ENCODE measurements at places on chromosomes 5 and 9. TPM values are rescaled to one million over a fixed set of nuclear protein-coding genes. Genes with fewer than 3 reads are reported as not detected.

DNA sequence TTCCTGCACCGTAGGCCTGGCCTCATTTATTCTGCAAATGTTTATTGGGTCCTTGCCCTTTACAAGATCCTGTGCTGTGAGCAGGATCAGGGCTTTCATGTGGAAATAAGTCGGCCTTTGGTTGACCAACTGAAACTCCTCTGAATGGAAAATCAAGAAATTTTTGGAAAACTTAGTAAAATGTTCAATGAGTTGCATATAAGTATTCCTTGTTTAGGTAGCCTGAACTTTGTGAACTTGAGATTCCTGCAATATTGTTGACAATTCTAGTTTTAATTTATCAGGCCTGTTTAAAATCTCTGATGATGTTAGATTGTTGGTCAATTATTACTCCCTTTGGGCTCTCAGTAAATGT, 1.1 kb downstream of the MAML1 start:
- H3K27me3 ChIP-seq: no peaks in the 10 kb centered on the region
- H3K4me1 ChIP-seq: peaks cover 14% of the 10 kb centered on the region
- peak; percentile 10 for DNase-seq
- H3K4me3 ChIP-seq: peak overlapping the region; percentile 84

GRCh38 chr5:110401881-110402280, 324.6 kb downstream of the TMEM232 start:
- peak; percentile 72 for DNase-seq
- no peak overlapping the region for H3K4me3 ChIP-seq
- H3K36me3 ChIP-seq: no peaks in the 10 kb centered on the region

DNA sequence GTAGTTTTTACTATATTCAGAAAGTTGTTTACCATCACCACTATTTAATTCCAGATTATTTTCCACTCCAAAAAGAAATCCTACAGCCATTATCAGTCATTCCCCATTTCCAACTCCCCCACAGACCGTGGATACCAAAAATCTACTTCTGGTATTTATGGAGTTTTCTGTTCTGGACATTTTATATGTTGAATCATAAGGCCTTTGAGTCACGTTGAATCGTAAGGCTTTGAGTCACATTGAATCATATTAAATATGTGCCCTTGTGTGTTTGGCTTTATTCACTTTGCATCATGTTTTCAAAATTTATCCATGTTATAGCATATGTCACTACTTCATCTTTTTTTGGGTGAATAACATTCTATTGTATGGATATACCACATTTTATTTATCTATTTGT, 454.1 kb upstream of the NUDT12 start:
- peak; percentile 0 for DNase-seq
- H3K27ac ChIP-seq: no peak overlapping the region
- no peaks in the 10 kb centered on the region for H3K4me1 ChIP-seq
- no peaks in the 10 kb centered on the region for H3K27me3 ChIP-seq
- no peak overlapping the region for H3K4me3 ChIP-seq

GRCh38 chr9:107737987-107738743, 248.6 kb upstream of the KLF4 start:
- H3K4me3 ChIP-seq: peak overlapping the region; percentile 13
- H3K4me1 ChIP-seq: peaks cover 67% of the 10 kb centered on the region
- peak; percentile 97 for DNase-seq

DNA sequence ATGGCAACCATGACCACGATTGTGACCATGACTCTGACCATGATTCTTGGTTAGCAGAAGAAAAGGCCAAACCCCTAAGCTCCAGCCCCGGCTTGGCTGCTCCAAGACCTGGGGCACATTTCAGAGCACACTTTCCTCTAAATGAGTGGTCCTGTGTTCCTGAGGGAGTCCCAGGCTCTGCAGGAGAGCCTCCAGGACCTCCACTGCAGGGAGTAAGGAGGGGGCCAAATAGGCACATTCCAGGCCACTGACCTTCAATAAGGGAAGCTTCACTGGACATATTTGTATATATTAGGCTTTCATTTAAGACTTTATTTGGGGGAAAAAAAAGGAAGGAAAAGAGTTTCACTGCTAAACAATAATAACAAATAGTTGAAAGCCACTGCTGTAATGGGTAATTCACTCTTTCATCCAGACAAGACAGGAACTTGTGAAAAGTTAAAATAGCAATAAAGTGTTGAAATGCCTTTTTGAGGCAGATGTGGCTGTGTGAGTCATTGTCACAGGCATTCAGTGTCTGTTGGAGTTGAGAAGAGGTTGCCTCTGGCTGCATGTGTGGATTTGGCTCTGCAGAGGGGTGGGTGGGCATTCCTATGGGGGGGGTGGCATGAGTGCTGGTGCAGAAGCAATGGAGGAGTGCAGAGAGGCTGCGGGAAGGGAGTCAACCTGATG, 63.9 kb upstream of the TGFBR1 start:
- H3K27me3 ChIP-seq: no peaks in the 10 kb centered on the region
- H3K4me1 ChIP-seq: peaks cover 44% of the 10 kb centered on the region
- H3K27ac ChIP-seq: peak overlapping the region; percentile 77
- H3K4me3 ChIP-seq: no peak overlapping the region
- DNase-seq: peak; percentile 91
- no peaks in the 10 kb centered on the region for H3K36me3 ChIP-seq

GRCh38 chr9:136747161-136748060, 914 bp downstream of the LCN6 start:
- no peak overlapping the region for H3K27ac ChIP-seq
- DNase-seq: no peak
- H3K27me3 ChIP-seq: no peaks in the 10 kb centered on the region
- no peaks in the 10 kb centered on the region for H3K4me1 ChIP-seq
- no peaks in the 10 kb centered on the region for H3K36me3 ChIP-seq
- H3K4me3 ChIP-seq: no peak overlapping the region

DNA sequence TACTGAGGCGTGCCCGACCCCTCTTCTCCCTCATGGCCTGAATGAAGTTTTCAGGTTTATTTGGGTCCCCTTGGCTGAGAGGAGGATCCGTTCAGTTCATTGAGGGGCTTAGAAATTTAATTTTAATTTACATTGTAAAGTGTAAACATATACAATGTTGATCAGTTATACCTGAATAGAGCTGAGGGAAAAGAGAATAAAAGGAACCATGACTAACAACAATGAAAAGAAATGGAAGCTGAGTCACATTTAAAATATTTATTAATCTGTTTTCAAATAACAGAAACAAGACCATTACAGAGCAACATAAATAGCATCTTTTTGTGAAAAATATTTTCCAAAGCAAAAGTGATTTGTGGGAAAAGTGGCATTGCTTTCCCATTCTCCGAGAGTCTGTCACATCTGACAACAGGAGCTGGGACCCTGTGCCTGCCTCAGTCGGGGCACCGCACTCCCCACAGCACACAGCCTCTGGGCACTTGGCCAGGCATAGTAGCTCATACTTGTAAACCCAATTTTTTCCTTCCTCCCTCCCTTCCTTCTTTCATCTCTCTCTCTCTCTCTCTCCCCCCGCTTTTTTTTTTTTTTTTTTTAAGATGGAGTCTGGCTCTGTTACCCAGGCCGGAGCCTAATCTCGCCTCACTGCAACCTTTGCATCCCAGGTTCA, 28.7 kb downstream of the PROP1 start:
- no peak overlapping the region for H3K4me3 ChIP-seq
- H3K4me1 ChIP-seq: no peaks in the 10 kb centered on the region
- H3K27me3 ChIP-seq: peaks cover 8% of the 10 kb centered on the region

GRCh38 chr9:136564379-136564988, 18.6 kb upstream of the NOTCH1 start:
- peak overlapping the region; percentile 56 for H3K27ac ChIP-seq
- H3K36me3 ChIP-seq: no peaks in the 10 kb centered on the region
- H3K4me3 ChIP-seq: no peak overlapping the region
- H3K4me1 ChIP-seq: peaks cover 25% of the 10 kb centered on the region
- peak; percentile 96 for DNase-seq
- H3K27me3 ChIP-seq: no peaks in the 10 kb centered on the region

- H3K4me3 ChIP-seq: peak overlapping the region; percentile 61
- no peaks in the 10 kb centered on the region for H3K27me3 ChIP-seq
Measured at GRCh38 chr9:35656831-35657545, 831 bp downstream of the RMRP start.

- H3K4me3 ChIP-seq: no peak overlapping the region
- H3K27me3 ChIP-seq: no peaks in the 10 kb centered on the region
- no peak for DNase-seq
- no peaks in the 10 kb centered on the region for H3K36me3 ChIP-seq
- H3K27ac ChIP-seq: no peak overlapping the region
Measured at GRCh38 chr9:126303488-126303887, 23.1 kb upstream of the MVB12B start.

DNA sequence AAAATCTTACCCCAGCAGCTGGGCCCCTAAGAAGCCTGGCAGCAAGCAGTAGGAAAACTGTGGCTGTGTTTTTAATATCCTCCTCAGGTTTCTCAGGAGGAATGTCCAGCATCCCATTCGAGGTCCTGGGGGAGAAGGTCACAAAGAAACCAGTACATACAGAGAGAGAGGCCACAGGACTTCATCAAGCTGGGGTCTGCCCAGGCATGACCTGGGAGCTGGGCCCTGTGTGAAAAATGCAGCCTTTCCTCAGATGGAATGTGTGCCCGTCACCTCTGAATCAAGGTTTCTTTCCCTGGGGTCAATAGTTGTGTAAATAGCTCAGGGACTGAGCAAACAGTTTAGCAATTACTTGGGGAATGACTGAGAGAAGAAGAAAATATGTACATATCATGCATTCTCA, 33.9 kb upstream of the RAD23B start:
- H3K27ac ChIP-seq: peak overlapping the region; percentile 13
- H3K27me3 ChIP-seq: no peaks in the 10 kb centered on the region
- peaks cover 42% of the 10 kb centered on the region for H3K4me1 ChIP-seq
- no peaks in the 10 kb centered on the region for H3K36me3 ChIP-seq
- H3K4me3 ChIP-seq: no peak overlapping the region

- H3K4me1 ChIP-seq: peaks cover 46% of the 10 kb centered on the region
- H3K27me3 ChIP-seq: no peaks in the 10 kb centered on the region
- no peaks in the 10 kb centered on the region for H3K36me3 ChIP-seq
- peak overlapping the region; percentile 67 for H3K27ac ChIP-seq
- no peak overlapping the region for H3K4me3 ChIP-seq
- DNase-seq: no peak
Measured at GRCh38 chr9:33142535-33142934, 24.6 kb downstream of the B4GALT1 start.

DNA sequence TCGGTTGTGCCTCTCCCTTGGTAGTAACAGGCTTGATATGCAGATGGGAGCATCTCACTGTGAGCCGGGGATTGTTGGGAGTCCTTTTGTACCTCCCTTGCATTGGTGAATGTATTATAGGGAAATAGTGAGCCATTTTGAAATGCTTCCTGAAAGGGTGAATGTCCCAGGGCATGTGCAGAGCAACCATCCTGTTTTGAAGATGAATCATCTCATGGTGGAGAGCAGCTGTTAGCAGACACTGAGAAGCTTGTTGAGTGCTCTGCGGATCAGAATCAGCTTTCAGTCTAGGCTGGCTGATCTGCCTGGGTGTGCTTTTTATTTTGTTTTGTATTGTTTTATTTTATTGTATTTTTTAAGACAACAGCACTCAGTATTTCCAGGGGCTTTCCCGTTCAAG, 29.7 kb downstream of the SLC36A1 start:
- H3K4me1 ChIP-seq: peaks cover 25% of the 10 kb centered on the region
- H3K27ac ChIP-seq: 0 out of 2 replicates have a peak overlapping the region, but pooled peaks have one; percentile 4
- no peaks in the 10 kb centered on the region for H3K36me3 ChIP-seq
- H3K27me3 ChIP-seq: no peaks in the 10 kb centered on the region
- no peak overlapping the region for H3K4me3 ChIP-seq
- peak; percentile 58 for DNase-seq

GRCh38 chr5:147863454-147864158, 14.9 kb upstream of the SCGB3A2 start:
- no peaks in the 10 kb centered on the region for H3K36me3 ChIP-seq
- H3K4me3 ChIP-seq: no peak overlapping the region
- no peaks in the 10 kb centered on the region for H3K4me1 ChIP-seq
- H3K27ac ChIP-seq: no peak overlapping the region
- H3K27me3 ChIP-seq: no peaks in the 10 kb centered on the region

- H3K36me3 ChIP-seq: no peaks in the 10 kb centered on the region
- DNase-seq: peak; percentile 65
- H3K4me3 ChIP-seq: peak overlapping the region; percentile 36
- peak overlapping the region; percentile 72 for H3K27ac ChIP-seq
Measured at GRCh38 chr9:16386007-16386826, 484.3 kb downstream of the BNC2 start.

GRCh38 chr9:135304886-135305285, 174.7 kb upstream of the PPP1R26 start:
- H3K4me1 ChIP-seq: no peaks in the 10 kb centered on the region
- DNase-seq: no peak
- no peaks in the 10 kb centered on the region for H3K36me3 ChIP-seq
- peaks cover 27% of the 10 kb centered on the region for H3K27me3 ChIP-seq

GRCh38 chr5:113115061-113115460, 138.5 kb downstream of the DCP2 start:
- H3K4me3 ChIP-seq: no peak overlapping the region
- H3K4me1 ChIP-seq: peaks cover 17% of the 10 kb centered on the region
- no peak for DNase-seq
- no peak overlapping the region for H3K27ac ChIP-seq

- H3K36me3 ChIP-seq: no peaks in the 10 kb centered on the region
- peaks cover 4% of the 10 kb centered on the region for H3K4me1 ChIP-seq
- no peak overlapping the region for H3K4me3 ChIP-seq
- H3K27me3 ChIP-seq: no peaks in the 10 kb centered on the region
- no peak overlapping the region for H3K27ac ChIP-seq
Measured at GRCh38 chr5:110439296-110439695, 287.2 kb downstream of the TMEM232 start.

GRCh38 chr9:129245276-129245675, 67.2 kb upstream of the IER5L start:
- DNase-seq: peak; percentile 44
- no peaks in the 10 kb centered on the region for H3K36me3 ChIP-seq
- H3K4me1 ChIP-seq: peaks cover 10% of the 10 kb centered on the region
- no peak overlapping the region for H3K4me3 ChIP-seq
- no peaks in the 10 kb centered on the region for H3K27me3 ChIP-seq

GRCh38 chr5:32168460-32169033, 5.6 kb downstream of the GOLPH3 start:
- H3K36me3 ChIP-seq: peaks cover 53% of the 10 kb centered on the region
- H3K27ac ChIP-seq: no peak overlapping the region
- peaks cover 28% of the 10 kb centered on the region for H3K4me1 ChIP-seq
- H3K4me3 ChIP-seq: no peak overlapping the region
- DNase-seq: no peak
- no peaks in the 10 kb centered on the region for H3K27me3 ChIP-seq

GRCh38 chr5:130425424-130425823, 521.2 kb downstream of the CHSY3 start:
- no peaks in the 10 kb centered on the region for H3K4me1 ChIP-seq
- DNase-seq: no peak
- H3K36me3 ChIP-seq: no peaks in the 10 kb centered on the region
- no peak overlapping the region for H3K27ac ChIP-seq

GRCh38 chr9:75574569-75574968, 315.9 kb upstream of the PCSK5 start:
- H3K27me3 ChIP-seq: no peaks in the 10 kb centered on the region
- H3K4me1 ChIP-seq: no peaks in the 10 kb centered on the region
- H3K27ac ChIP-seq: no peak overlapping the region

- no peaks in the 10 kb centered on the region for H3K27me3 ChIP-seq
- H3K36me3 ChIP-seq: no peaks in the 10 kb centered on the region
- H3K4me3 ChIP-seq: no peak overlapping the region
- peak; percentile 64 for DNase-seq
- no peak overlapping the region for H3K27ac ChIP-seq
Measured at GRCh38 chr9:131253891-131254491, 22.3 kb downstream of the FAM78A start.

The CMYA5 gene
- 0.97 TPM for total RNA-seq

The NCS1 gene
- total RNA-seq: 33.0 TPM

The MTAP gene
- total RNA-seq: 26.7 TPM

The FAM163B gene
- not detected for total RNA-seq

The SPATA31C1 gene
- total RNA-seq: not detected

The C5orf52 gene
- total RNA-seq: not detected

The TRPM6 gene
- total RNA-seq: not detected

The CDX1 gene
- total RNA-seq: not detected

The CHMP5 gene
- 90.6 TPM for total RNA-seq

The DDX4 gene
- total RNA-seq: not detected

The SVEP1 gene
- 47.3 TPM for total RNA-seq

The CDO1 gene
- 0.89 TPM for total RNA-seq

The ELOVL7 gene
- not detected for total RNA-seq
